ENCODE measurements at places on chromosomes 16 and 17. TPM values are rescaled to one million over a fixed set of nuclear protein-coding genes. Genes with fewer than 3 reads are reported as not detected.

The KRT31 gene
- not detected for total RNA-seq

- H3K4me3 ChIP-seq, result no peak overlapping the region
- H3K36me3 ChIP-seq, result peaks cover 18% of the 10 kb centered on the region
- peak overlapping the region; percentile 7 for H3K27ac ChIP-seq
- DNase-seq, result no peak
Observed at GRCh38 chr17:64537488-64537887, 30.7 kb downstream of the CEP95 start.

- no peaks in the 10 kb centered on the region for H3K27me3 ChIP-seq
- peak overlapping the region; percentile 98 for H3K27ac ChIP-seq
- peak overlapping the region; percentile 63 for H3K4me3 ChIP-seq
Observed at GRCh38 chr17:27471321-27472269, 15.3 kb downstream of the KSR1 start.

The KRTAP17-1 gene
- not detected for total RNA-seq

DNA sequence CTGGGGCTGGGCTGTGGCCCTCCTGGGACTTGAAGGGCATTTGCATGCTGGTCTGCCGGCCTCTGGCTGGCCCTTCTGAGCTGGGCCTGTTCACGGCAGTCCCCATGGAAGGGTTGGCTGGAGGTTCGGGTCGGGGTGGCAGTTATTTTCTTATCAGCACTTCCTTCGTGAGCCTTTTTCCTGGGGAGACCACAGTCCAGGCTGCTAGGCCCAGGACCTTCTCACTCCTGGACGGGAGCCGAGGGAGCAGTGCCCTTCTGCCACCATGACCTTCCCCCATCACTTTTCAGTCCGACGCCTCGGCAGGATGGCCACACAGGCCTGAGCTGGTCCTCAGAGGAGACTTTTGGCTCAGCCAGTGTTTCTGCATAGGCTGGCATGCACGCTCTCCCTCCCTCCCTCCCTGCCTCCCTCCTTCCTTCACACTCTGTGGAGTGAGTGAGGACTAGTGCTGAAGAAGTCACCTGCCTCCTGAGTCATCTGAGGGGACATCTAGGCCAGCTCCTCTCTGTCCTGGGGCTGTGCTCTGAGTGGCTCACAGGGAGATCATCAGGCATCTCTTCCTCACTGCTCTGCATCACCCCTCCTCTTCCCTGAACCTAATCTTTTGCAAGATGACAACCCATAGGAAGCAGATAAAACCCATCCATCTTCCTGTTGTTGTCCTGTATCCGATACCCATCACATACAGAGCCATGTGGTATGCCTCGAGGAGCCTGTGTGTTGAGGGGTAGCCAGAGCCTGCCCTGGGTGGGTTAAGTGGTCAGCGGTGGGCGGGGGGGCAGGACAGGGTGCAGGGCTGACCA, 109.7 kb downstream of the RAP1GAP2 start:
- peak overlapping the region; percentile 38 for H3K27ac ChIP-seq
- no peak for DNase-seq
- H3K4me3 ChIP-seq, result no peak overlapping the region
- no peaks in the 10 kb centered on the region for H3K27me3 ChIP-seq

GRCh38 chr17:9101356-9101755, 80.0 kb downstream of the NTN1 start:
- DNase-seq, result no peak
- H3K27ac ChIP-seq, result no peak overlapping the region
- no peaks in the 10 kb centered on the region for H3K4me1 ChIP-seq
- H3K4me3 ChIP-seq, result no peak overlapping the region

All from activated CD4-positive, alpha-beta memory T cell treated with anti-CD3 and anti-CD28 coated beads for 36 hours (primary cell).